Stimulated activated memory B cell treated with anti-CD40 and anti-IgM and Interleukin-4, amounts not matched to agents 10 μg/mL and 1 μg/mL and 100 μg/mL, for 72 hours (primary cell): ENCODE measurements at places on chromosomes 4 and X.

DNA sequence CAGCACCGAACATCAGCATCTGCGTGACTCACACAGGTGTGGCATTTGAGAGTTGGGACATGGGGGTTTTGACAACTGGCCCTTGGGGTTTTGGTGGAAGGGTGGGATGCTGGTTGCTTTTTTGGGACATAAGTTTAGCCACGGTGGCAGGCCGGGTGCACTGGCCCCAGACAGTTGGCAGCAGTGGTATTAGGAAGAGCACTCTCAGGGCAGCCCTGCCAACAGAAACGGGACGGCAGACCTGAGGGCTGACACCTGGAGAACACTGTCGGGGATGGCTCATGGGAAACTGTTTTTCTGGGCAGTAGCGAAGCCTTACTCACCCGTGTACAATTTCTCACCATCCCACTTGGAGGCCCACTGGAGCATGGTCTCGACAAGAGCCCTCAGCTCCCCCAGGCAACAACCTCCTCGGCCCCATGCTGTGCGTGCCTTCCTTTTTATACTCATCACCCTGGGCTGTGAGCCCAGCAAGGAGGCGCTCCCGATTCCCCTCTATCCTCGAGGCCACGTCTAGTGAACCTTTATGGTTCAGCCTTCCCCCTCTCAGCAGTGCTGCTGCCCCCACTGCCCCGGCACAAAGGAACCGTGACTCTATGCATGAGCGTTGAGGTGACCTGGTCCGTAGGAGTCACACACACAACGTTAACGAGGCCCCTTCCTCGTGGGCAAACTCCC is 30.6 kb downstream of the WDR1 start:
- ATAC-seq = no peak

- ATAC-seq = no peak
These were observed 72.2 kb downstream of the PPP3CA start for GRCh38 chr4:101274888-101275752.

GRCh38 chr4:7398104-7398423 is 36.7 kb downstream of the PSAPL1 start:
- no peak for ATAC-seq

DNA sequence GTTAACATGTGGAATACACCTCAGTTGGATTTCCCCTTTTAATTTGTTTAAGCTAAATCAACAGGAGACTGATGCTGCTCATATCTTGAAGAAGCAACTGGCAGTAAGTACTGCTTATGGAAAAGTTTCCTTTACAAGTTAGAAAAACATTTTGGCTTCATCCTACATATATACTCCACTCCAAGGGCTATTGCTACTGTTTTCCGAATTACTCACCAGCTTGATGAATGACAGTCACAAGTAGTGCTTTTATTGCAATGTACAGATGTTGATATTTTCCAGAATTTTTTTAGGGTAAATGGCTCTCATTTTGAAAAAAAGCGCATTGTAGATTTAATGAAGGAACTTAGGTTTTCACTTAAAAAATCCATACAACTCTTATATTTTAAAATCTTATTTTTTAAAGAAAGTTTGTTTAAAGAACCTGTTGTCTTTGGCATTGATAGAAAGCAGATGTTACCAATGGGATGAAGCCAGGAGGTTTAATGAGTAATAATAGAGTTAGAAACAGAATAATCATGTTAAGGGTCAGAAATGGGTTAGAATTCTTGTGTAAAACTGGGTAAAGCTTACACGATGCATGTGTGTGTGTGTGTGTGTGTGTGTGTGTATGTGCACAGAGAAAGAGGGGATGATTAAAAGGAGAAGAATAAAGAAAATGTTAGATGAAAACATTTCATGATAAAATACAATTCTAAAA is 272.9 kb downstream of the CFAP299 start:
- ATAC-seq = no peak

DNA sequence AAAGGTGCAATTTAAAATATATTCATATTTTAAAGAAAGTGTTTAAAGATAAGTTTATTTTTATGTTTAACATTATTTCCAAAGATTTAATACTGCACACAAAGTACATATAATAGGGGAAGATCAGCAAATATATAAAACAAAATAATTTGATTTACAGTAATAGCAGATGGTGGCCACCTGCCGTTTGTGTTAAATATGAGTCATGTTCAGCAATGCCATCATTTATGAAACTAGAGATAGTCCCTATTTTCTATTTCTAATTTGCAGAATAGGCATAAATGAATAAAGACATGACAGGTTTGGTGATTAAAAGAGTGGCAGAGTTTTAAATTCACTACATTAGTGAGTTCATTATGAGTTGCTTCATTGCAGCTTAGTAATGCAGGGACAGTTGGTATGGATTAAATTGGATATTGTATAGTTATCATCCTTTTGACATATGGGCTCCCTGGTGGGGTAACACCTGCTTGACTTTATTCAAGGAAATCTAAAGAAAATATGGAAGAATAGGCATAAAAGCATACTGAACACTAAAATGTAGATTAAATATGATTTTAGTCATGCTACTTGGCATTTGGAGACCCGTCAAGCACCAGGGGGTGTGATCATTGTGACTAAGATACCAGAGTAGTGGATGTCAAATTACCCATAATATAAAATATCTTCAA is 78.8 kb upstream of the BANK1 start:
- no peak for ATAC-seq

DNA sequence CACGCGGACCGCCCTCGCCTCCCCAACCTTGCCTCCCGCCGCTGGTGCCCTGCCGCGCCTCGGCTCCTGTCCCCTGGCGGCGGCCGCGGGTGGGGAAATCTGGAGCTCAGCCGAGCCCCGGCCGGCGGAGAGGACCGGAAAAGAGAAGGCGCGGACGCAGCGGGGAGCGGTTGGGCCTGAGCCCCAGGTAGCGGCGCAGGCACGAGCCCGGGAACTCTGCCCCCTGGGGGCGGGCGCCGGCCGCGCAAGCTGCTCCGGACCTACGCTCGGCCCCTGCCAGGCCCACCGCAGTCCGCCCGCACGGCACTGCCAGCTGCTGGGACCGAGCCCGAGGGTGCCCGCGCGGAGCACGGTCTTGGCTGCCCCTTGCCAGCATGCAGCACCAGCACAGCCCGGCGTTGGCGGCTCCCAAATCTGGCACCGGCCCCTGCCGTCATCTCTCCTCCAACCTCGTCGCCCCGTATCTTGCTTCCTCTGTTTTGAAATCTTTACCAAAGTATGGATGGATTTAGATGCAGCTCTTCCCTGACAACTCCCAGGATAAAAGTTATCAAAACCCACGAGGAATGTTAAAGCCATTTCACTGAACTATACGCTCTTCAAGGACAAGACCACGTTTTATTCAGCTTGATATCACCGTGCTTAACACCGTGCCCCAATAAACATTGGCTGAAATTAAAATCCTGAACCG is at the start of gene PRSS12:
Gene PRSS12, minus strand, starts transcription at position 161 of the 691 bp plus-strand sequence. CDS start 283 bp downstream, outside the sequence.
- ATAC-seq = peak; percentile 85

DNA sequence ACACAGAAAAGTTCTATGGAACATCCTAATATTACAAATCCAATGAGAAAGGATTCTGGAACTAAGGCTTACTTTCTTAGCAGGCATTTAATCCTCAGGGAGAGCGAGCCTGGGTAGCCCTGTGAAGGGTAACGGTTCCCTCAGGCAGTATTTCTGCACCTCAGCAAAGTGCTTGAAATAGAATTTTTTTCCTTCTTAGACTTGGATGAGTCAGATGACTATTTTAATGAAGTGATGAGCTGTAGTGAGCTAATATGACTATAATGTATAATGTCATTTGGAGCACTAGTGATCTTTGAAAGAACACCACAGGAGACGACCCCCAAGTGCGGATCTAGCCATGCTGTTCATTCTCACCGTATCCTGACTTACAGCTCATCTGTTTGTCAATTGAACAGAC is 493.0 kb upstream of the FAM241A start:
- ATAC-seq = no peak

DNA sequence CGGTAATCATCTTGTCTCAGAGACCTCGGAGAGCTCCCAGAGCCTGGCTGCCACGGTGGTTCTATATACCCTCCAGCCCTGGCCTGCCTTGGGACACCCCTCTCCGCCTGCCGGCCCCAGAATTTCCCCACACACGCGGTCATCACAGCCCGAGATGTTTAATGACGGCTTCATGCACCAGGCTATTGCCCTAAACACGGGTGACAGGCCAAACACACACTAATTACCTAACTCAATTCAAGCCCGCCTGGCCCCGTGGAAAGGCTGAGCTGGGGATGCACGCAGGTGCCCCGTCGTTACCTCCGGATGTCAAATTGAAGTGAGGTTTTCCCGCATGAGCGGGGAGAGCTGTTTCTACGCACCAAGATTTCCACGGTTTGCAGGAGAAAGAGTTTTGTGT is 72.9 kb upstream of the PPP2R3B start:
- no peak for ATAC-seq

DNA sequence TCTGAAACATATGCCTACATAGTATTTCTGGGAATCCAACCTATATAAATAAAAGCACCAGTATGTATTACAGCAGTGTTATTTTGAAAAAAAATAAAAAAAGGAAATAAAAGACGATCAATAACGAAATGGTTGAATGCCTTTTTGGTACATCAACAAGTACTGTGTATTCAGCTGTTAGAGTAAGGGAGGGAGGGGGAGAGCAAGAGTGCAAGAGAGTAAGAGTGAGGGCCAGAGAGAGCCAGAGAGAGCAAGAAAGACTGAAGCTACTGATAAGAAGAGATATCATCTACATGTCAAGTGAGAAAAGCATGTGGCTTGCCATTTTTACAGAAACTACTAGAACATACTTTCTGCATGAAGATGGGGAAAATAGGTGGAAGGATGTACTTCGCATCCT is 1.8 kb downstream of the SPIN4 start:
- no peak for ATAC-seq

DNA sequence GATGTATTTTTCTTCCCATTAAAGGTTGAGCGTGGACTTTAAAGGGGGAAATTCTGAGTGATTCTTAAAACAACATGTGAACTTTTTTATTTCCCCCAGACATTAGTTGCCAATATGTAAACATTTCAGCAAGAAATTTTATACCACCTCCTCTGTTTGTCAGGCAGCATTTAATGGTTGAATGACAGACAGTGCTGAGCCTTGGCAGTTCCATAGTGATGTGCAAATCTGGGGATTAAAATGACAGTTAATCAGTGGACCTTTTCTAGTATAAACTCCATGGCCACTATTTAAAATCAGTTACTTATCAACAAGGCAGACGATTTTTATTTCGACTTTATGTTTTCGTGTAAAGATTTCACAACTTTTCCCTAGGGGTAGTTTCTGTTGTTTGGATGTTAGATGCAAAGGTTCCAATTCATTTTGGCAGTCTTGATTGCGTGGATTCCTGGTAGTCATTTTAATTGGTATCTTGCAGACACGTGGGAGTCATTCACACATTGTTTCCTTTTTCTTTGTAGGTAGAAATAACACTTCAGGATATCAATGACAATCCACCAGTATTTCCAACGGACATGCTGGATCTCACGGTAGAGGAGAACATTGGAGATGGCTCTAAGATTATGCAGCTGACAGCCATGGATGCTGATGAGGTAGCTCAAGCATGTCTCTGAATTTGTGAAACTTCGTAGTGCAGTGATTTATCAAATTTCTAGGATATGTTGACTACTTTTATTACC is 83.7 kb downstream of the FAT4 start:
- no peak for ATAC-seq

- no peak for ATAC-seq
These were observed 21.9 kb downstream of the RASL11B start for GRCh38 chr4:52883707-52884669.

GRCh38 chrX:94058728-94059382 is 384.8 kb downstream of the FAM133A start:
- ATAC-seq = no peak

GRCh38 chrX:12895866-12896265 is 10.6 kb upstream of the TLR8 start:
- no peak for ATAC-seq
